Stimulated activated CD8-positive, alpha-beta memory T cell treated with anti-CD3 and anti-CD28 coated beads, Interleukin-4, amount 100 ng/mL, for 4 hours (primary cell): ENCODE measurements at places on chromosomes 16 and 17.

- no peak for DNase-seq
Observed at GRCh38 chr16:50251375-50252081, 14.8 kb upstream of the ADCY7 start.

DNA sequence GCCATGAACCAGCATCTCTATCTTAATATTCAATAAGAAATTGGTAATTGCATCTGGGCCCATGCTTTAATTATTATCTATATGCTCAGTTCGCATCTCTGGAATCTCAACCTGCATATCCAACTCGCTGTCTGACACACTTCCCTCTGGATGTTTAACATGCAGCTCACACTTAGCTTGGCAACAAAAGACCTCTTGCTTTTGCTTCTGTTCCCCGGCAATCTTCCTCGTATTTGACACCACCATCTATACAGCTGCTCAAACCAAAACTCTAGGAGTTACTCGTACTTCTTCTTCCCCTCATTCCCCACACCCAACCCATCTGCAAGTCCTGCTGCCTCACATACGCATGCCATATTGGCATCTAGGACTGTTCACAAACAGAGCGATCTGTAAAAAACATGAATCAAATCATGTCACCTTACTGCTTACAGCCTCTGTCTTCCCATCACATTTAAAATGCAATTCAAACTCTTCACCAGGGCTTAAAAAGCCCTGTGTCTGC lies 300.6 kb downstream of the CEP112 start:
- no peak for DNase-seq

- no peak for DNase-seq
Observed at GRCh38 chr17:50420419-50421112, 5.5 kb upstream of the ACSF2 start.

GRCh38 chr16:85136213-85136701 lies 24.0 kb upstream of the CIBAR2 start:
- DNase-seq = no peak

GRCh38 chr16:30104090-30104489 lies 8.1 kb upstream of the YPEL3 start:
- no peak for DNase-seq

GRCh38 chr17:67436233-67436632 lies 59.2 kb downstream of the PITPNC1 start:
- DNase-seq = no peak

DNA sequence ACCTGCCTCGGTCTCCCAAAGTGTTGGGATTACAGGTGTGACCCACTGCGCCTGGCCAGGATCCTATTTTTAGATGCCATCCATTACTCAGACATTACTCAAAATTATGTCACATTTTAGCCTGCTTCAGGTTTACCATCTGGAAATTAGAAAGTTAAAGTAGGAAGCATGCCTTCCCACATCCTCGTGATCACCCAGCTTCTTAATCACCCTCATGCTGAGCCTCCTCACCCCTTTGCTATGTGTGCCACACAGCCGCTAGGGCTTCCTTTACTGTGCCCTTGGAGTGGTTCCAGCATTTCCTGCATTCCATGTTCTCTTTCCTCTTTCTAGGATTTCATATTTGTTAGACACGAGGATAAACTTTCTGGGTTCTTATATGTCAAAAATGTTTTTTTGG lies 9.3 kb downstream of the ADORA2B start:
- no peak for DNase-seq

DNA sequence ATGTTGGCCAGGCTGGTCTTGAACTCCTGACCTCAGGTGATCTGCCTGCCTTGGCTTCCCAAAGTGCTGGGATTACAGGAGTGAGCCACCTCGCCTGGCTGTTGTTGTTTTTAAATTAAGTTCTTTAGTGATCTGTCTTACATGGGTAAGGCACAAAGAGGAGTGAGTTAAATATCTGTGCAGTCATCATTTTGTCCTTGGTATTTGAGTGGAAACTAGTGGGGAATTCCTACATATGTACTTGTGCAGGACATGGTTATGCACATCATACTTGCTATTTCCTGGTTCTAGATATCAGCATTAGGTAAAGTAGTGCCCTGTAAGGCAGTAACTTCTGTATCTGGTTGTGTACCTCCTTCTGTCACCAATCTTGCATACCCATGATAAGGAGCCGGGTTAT lies 3.7 kb downstream of the KPNB1 start:
- DNase-seq = no peak

GRCh38 chr17:12510535-12510934 lies 155.2 kb upstream of the MYOCD start:
- DNase-seq = no peak

DNA sequence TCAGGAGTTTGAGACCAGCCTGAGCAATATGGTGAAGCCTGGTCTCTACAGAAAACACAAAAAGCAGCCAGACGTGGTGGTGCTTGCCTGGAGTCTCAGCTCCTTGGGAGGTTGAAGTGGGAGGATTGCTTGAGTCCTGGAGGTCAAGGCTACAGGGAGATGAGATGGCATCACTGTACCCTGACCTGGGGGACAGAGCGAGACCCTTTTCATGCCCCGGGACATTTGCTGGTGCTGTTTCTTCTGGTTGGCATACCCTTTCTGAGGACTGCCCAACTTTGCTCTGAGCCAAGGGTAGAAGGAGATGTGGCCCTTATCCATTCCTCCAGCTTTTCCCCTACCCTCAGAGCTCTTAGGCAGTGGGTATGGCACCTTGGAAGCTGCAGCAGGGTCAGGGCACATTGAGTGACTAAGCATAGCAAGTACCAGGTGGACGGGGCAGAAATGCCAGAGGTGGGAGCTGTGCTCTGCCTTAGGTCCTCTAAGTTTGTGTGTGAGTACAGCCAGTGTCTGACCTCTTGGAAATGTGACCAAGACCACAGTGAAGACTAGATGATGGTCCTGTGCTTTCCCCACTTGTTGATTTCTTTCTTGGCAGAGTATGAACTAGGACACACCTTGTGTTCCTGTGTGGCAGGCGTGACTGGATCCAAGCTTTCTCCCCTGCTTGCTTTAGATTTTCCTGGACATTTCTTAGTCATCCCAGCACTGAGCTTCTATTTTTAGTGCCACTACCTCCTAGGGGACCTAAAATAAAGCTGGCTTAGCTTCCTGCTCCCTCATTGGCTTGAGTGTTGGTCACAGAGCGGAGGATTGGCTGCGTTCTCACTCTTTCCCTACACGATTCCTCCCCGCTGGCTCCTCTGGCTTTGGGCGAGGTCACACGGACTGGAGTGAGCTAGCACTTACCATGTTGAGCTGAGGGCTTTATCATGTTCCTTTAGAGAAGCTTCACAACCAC lies 9.9 kb upstream of the EDC4 start:
- DNase-seq = no peak

- no peak for DNase-seq
Observed at GRCh38 chr16:65285128-65286048, 163.5 kb upstream of the CDH11 start.

GRCh38 chr16:17423221-17423620 lies 47.5 kb downstream of the XYLT1 start:
- no peak for DNase-seq

- no peak for DNase-seq
Observed at GRCh38 chr17:31560616-31561235, 169.3 kb downstream of the RAB11FIP4 start.

GRCh38 chr17:47470836-47471235 lies 60.1 kb upstream of the NPEPPS start:
- DNase-seq = no peak

GRCh38 chr17:40922239-40922638 lies 15.2 kb downstream of the KRT23 start:
- no peak for DNase-seq

GRCh38 chr17:47700471-47701449 lies 6.8 kb downstream of the TBKBP1 start:
- DNase-seq = no peak

- no peak for DNase-seq
Observed at GRCh38 chr16:48182979-48183537, 27.3 kb upstream of the ABCC12 start.

DNA sequence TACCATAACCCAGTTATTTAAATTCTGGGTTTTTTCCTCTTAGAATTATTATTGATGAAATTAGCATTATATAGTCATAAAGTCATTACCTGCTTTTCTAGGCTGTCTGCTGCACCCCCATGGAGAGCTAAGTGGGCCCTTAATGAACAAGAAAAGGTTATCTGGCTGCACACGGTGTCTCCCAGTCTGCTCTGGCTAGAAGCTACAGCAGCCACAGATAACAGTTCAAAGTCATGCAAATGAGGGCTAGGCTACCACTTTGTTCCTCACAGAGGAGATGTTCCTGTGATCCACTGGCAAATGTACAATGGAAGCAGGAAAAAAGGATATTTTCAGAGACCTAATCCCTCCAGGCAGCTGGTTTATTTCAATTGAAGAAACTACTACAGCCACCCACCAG lies 112.1 kb downstream of the SNX11 start:
- no peak for DNase-seq

DNA sequence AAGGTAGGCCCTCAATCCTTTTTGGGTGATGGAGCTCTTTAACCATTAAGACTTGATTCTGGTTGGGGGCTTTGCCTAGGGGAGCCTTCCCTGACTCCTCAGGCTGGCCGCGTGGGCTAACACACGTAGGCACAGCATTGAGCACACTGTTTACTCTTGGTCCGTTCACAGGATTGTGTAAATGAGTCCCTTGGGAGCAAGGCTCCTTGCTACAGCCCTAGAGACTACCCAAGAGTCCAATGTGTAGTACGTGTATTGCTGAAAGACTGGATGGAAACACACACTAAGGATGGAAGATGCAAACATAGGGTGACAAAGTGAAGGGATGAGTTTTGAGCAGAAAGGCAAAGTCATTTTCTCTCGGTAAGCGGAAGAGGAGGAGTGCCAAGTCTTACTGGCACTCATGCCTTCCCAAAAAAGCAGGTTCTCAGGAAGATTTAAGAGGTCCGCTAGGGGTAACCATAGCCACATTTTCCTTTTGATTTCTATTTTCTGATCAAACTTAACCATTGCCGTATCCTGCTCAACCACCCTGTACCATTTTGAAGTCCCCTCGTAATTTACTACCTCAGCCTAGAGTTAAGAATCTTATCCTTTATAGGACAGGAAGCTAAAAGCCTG lies 911 bp upstream of the ITGA2B start:
- DNase-seq = no peak

DNA sequence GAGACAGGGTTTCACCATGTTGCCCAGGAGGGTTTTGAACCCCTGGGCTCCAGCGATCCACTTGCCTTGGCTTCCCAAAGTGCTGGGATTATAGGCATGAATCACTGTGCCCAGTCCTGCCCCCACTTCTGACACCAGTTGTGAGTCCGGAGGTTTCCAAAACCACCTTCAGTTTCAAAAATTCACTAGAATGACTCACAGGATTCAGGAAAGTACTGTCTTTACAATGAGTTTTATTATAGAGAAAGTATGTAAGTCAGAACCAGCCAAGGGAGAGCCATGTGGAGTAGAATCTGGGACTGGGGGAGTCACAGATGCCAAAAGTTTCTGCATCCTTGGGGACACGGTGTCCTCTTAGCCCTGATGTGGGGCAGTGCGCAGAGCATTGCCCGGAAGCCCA lies 55.1 kb downstream of the PLD6 start:
- no peak for DNase-seq

DNA sequence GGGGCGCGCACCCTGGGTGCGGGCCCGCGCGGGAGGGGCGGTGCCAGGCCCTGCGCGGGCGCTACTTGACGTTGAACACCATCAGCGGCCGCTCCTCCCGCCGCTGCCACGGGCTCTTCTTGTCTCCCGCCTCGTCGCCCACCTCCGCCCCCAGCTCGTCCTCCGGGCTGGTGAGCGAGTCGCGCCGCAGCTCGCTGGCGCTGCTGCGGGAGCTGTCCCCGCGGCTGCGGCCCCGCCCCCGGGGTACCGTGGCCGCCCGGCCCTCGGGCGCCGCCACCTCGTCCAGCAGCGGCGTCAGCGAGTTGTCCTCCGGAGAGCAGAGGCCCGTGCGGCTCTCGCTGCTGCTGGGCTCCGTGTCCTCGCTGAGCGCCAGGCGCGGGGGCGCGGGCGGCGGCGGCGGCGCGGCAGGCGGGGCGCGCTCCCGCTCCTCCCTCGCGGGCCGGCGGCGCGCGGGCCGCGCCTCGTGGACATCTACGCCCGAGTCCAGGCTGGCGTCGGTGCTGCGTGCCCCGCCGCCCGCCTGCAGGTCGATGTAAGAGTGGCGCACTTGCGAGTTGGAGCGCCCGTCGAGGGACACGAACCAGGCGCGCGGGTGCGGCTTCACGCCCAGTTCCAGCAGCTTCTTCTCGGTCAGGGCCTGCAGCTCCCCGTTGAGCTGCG lies 8.7 kb downstream of the GRN start:
- DNase-seq = no peak

- DNase-seq = no peak
Observed at GRCh38 chr16:87150262-87150661, 166.9 kb downstream of the C16orf95 start.

DNA sequence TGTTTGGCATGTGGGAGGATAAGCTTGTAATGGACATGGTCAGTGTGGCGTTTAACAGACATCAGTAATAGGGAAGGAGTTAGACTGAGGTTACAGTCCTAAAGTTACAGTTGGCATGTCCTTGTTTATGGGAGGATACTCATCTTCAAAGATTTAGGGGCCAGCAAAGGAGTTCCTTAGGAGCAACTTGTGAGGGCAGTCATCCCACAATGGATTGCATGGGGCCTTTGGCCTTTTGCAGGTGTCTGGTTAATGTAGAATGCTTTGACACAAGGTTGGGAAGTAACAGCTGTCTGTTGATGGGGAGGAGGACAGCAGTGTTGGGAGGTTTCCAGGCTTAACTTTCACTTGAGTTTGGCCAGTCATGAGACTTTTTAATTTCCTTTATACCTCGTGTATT lies 2.2 kb downstream of the NUBP1 start:
- no peak for DNase-seq

GRCh38 chr16:57091200-57091974 lies 996 bp upstream of the CPNE2 start:
- DNase-seq = no peak

DNA sequence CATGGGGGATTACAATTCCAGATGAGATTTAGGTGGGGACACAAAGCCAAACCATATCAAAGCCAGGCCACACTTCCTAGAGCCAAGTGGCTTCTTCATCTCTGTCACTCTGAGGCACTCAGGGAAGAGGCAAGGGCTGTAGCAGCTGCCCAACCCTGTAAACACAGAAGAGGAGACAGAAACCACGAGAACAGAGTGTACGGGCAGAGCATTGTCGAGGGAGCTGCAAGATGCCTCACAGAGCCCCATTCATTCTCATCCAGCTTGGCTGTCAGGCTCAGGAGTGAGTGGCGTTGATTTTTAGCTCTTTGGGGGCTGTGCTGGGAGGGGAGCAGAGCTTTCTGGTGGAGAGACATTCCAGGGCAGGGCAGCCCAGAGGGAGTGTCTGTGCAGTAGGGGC lies 117.2 kb upstream of the SALL1 start:
- DNase-seq = no peak

DNA sequence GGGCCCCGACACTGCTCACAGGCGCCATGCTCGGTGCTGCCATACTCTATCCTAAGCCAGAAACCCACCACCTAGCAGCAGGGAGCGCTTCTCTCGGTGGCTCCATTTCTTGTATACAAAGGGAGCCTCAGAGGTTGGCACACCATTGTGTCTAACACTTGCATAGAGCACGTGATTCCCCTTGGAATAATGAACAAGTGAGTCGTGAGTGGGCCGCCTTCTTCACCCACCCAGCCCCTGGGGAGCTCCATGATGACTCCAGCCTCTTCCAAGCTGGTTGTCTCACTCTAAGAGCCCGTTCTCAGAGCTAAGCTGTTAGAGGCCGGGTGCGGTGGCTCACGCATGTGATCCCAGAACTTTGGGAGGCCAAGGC lies 82.3 kb upstream of the ZNF469 start:
- DNase-seq = no peak

GRCh38 chr17:9389111-9389527 lies 186.5 kb downstream of the STX8 start:
- no peak for DNase-seq
